Renal cortical epithelial cell (primary cell): ENCODE measurements at places on chromosomes 5 and 9. TPM values are rescaled to one million over a fixed set of nuclear protein-coding genes. Genes with fewer than 3 reads are reported as not detected.

The PALM2AKAP2 gene
- total RNA-seq = 1.0 and 20.4 TPM in 2 replicates

The COX7C gene
- total RNA-seq = 356 and 409 TPM in 2 replicates

The CTNND2 gene
- total RNA-seq = not detected in 2 replicates

The NXNL2 gene
- 5.2 and 15.3 TPM in 2 replicates for total RNA-seq
